ENCODE measurements at places on chromosomes 11 and 22.
A peak's percentile ranks its signal among the peaks of the same experiment; 100 is the strongest.

GRCh38 chr11:122791836-122792235 is 46.5 kb upstream of the CRTAM start:
- DNase-seq = no peak

GRCh38 chr11:63793161-63793560 is 20.1 kb upstream of the SPINDOC start:
- DNase-seq = no peak

DNA sequence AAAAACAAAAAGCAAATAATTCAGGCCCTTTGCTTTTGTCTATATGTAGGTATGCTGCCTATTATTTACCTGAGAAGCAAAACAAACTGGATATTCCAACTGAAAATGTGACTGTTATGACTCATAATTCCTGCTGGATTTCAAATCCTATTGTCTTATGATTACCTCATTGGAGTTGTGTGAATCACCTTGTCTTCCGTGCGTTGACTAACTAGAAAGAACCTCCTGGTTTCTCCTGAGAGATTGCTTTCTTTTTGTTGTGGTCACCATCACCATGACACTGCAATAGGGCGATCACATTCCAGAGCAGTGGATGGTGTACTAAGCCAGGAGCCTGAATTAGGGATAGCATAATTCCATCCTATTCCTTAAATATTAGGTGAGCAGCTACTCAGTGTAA is 23.0 kb upstream of the EXPH5 start:
- DNase-seq = no peak

GRCh38 chr11:117814766-117815261 is 9.7 kb downstream of the FXYD2 start:
- DNase-seq = peak; percentile 55

GRCh38 chr22:36613958-36614357 is 85.0 kb upstream of the EIF3D start:
- no peak for DNase-seq

- no peak for DNase-seq
Observed at GRCh38 chr11:7974668-7975067, 9.4 kb upstream of the NLRP10 start.

- DNase-seq = no peak
Observed at GRCh38 chr22:25193548-25193947, 6.1 kb upstream of the CRYBB3 start.

DNA sequence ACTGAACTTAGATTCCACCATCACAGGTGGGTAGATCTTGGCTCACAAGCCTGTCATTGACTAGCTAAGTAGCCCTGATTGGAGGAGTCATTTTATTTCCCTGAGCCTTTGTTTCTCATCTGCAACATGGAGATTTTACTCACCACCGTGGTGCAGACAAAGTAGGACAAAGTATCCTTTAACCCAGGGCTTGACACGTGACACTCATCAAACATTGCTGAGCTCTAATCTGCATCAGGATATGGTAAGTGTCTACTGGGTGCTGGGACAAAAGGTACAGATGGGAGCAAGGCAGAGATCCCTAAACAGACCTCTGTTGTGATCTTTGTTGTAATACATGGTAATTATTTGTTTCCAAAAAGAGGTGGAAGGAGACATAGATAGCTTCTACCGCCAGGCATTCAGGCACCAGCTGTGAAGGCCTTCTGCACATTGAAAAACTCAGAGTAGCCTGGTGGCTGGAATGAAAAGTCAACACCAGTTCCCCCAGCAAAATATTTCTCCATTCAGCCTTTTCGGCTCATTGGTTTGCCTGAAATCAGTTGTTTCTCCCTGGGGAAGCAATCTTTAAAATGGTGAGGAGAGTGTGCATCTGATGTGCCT is 18.3 kb upstream of the MICAL2 start:
- DNase-seq = no peak

DNA sequence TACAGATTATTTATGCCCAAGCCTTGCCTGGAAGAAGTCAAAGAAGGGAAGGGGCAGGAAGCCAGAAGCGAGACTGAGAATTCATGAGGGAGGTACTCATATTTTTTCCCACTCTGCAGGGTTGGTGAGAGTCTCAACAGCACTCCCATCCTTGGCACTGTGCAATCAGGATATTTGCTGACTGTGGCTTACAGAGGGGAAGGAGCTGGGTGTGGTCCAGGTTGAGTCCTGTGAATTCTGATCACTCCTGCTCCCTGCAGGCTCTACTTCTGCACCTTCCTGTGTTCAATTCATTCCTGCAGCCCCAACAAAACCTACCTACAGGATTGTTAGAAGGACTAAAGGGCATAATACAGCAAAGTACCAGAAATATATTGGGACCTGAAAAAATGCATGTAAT is 530.5 kb downstream of the INSC start:
- DNase-seq = no peak

DNA sequence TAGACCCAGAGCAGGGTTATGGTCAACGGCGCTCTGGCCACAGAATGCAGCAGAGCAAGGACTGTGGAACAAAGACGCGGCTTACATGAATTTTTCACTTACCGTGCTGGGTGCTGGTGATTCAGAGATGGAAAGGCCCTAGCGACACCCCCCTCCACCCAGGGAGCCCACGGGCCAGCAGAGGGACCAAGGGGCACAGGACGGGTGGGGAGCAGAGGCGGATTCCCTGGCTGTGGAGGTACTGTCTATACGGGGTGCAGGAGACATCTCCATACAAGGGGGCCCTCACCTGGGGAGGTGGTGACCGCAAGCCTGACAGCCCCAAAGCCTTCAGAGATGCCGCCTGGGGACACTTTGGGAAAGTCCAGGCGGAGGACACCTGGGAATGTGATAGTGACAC is 1.1 kb upstream of the SEPTIN5 start:
- DNase-seq = no peak

GRCh38 chr11:84788220-84788619 is 838.9 kb downstream of the DLG2 start:
- no peak for DNase-seq

DNA sequence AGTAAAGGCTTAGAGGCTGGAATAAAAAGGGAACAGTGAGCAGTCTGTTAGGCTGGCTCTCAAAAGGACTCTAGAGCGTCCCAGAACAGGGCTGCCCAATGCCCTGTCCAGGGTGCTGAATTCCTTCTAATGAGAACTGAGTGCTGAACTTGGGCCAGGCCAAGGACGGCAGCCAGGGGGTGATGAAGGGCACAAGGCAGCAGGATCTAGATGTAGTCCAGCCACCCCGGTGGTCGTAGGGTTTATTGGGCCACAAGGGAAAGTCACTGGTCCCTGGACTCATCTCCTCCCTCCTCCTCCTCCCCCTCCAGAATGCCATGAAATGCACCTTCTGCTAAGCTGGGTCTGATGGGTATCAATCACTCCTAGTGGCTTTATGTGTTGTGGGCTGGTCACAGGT is 19.2 kb downstream of the NPTXR start:
- peak; percentile 14 for DNase-seq

DNA sequence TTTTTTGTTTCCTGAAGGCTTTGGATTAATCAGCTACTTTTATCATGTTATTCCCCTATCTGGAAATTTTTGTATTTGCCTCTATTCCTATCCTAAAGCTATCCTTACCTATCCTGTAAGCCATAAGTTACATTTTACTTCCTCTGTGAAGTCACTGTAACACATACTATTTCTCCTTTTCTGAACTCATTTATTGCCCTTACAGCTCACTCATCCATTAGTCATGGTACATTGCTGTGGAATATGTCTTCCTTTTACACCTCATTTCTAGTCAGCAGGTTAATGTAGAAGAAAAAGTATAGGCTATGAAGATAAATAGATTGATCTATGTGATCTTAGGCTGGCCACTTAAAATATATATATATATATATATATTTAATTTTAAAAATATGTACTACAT is 28.0 kb downstream of the SWAP70 start:
- no peak for DNase-seq

- DNase-seq = no peak
Observed at GRCh38 chr11:29208117-29208516, 808.7 kb downstream of the KCNA4 start.

DNA sequence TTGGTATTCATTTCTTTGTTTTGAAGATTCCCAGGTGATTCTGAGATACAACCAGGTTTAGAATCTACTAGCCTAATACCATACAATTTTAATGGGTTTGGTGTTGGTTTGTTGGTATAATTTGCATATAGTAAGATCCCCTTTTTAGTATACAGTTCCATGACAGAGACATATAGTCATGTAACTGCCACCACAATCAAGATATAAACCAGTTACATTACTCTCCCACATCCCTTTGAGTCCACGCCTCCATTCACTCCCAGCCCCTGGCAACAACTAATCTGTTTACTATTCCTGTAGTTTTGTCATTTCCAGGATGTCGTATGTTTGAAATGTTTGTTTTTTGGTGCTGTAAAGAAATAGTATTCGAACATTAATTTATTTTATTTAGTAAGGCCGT is 4.3 kb downstream of the ASRGL1 start:
- no peak for DNase-seq

GRCh38 chr11:17386331-17387084 is 2.0 kb downstream of the KCNJ11 start:
- DNase-seq = peak; percentile 12

DNA sequence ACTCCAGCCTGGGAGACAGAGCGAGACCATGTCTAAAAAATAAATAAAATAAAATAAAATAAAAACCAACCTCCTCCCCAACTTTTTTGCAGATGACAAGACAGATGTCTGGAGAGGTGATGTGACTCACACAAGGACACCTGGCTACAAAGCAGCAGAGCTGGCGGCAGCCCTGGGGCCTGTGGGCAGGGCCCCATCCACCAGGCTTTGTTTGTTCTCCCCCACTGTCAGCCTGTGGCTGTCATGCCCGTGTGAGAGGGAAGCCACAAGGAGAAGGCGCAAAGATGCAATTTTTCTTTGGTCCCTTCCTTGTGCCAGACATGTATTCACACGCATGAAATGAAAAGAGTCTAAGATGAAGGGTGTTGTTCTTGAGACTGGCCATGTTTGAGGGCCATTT is 16.6 kb downstream of the CD59 start:
- DNase-seq = no peak

- no peak for DNase-seq
Observed at GRCh38 chr11:834371-835316, 1.9 kb downstream of the CD151 start.

GRCh38 chr11:83945976-83946375 is 659.8 kb upstream of the CCDC90B start:
- no peak for DNase-seq

DNA sequence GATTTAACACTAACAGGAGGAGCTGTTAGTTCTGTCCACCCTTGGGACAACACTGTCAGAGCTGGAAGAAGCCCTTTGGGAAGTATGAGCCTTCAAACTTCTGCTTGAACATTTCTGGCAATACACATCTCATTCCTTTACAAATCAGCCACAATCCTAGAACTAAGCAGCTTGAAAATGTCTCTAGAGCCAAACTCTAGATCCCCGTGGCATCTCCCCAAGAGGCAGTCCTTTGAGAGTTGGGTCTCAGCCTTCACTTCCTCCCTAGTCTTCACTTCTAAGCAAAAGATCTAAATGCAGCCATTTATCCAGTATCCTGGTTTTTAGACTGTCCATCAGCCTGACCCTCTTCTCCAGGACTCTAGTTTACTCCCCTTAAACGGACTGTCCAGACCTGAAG is 26.9 kb downstream of the ARFGAP2 start:
- DNase-seq = no peak

DNA sequence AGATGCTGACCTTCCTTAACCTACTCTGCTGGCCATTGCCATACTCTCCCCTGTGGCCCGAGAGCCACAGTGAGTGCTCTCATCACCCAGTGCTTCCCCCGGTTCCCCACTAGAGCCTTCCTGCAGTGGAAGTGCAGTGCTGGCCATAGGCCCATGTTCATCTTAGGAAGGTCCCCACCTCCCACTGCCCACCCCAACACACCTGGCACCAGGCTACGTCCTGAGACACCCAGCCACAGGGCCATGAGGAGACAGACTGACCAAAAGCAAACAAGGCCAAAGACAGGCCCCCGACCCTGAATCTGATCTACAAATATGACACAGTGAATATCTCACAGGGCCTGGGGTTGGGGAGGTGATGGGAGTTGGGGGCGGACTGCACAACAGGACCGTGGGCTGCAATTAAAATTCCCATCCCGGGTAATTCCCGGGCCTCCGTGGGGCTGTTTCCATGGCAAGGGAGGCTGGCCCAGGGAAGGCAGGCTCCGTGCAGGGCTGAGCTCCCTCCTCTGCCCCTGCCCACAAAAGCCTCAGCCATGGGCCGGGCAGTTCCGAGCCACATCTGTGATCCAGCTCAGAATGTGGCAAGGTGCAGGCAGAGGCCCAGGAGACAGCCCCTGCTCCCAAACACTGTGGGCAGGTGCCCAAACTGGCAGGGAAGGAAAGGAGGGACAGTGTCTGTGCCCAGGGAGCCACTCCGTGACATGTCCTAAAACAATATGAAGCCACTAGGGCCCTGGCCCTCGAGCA is 5.1 kb upstream of the CHST1 start:
- DNase-seq = no peak

DNA sequence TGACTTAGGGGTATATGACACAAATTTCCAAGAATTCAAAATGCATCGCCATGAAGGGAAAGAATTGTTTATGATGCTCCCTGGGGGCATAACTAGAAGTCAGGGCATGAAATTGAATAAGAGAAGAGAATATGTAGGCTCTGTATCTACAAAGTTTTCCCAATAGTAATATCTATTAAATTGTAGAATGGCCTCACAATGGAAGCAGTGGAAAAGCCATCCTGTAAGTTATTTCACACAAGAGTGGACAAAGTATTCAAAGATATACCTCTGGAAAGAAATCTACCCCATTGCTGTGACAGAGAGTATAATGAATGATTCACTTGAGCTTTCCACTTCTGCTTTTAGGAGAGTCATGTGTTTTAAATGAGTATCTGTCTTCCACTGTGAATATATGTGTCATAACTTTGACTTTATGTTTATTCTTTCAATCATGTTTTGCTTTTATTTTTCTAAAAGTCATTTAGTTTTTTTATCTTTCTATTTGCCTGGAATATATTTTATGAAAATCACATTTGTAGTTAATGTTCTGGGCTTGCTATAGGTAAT is 65.7 kb upstream of the DDI1 start:
- DNase-seq = no peak

DNA sequence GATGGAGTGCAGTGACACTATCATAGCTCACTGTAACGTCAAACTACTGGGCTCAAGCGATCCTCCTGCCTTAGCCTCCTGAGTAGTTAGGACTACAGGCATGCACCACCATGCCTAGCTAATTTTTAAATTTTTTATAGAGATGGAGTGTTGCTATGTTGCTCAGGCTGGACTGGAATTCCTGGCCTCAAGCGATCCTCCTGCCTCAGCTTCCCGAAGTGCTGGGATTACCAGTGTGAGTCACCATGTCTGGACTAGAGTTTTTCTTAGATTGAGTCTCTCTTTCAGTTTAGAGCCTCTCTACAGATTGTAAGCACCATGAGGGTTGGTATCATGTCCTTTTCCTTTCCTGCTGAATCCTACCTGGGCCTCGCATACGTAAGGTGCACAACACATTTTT is 57.3 kb upstream of the ALKBH3 start:
- DNase-seq = no peak

DNA sequence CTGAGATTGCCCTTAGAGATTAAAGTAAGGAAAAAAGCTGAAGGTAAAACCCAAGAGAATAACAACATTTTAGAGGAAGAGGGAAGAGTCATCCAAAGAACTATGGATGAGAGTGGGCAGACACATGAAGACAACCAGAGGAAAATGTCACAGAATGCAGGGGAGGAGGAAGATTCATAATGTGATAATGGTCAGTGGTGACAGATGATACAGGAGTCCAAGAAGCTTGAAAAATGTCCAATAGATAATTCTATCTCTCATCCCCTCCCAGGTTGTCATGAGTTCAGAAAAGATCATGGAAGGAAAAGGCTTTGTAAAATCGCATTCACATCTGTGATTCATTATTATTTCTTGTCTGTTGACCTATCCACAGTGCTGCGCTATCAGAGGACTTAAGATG is 282.3 kb upstream of the CCDC90B start:
- no peak for DNase-seq
